ENCODE measurements at places on chromosomes 2 and 18.

DNA sequence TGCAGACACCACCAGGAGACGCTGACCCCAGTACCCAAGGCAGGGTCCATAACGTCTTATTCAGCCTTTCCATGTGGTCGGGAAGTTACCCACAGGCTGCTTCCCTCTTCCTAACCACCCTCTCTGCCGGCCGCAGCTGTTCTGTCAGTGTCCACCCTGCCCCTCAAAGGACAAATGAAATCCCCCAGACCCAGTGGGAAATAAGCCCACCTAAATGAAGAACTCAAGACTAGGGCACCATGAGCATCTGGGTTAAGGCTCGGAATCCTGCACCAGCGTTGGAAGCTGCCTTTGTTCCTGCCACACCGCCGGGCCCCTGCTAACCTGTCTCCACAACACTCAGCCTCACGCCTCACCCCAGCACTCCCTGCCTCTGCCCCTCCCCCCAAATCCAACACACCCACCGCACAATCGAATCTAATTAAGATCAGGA, 21.7 kb downstream of the BCL11A start:
- no peak for DNase-seq

GRCh38 chr18:7605705-7606104, 38.6 kb downstream of the PTPRM start:
- DNase-seq: no peak

- DNase-seq: no peak
Observed at GRCh38 chr2:46747297-46747818, 168.2 kb downstream of the MCFD2 start.

DNA sequence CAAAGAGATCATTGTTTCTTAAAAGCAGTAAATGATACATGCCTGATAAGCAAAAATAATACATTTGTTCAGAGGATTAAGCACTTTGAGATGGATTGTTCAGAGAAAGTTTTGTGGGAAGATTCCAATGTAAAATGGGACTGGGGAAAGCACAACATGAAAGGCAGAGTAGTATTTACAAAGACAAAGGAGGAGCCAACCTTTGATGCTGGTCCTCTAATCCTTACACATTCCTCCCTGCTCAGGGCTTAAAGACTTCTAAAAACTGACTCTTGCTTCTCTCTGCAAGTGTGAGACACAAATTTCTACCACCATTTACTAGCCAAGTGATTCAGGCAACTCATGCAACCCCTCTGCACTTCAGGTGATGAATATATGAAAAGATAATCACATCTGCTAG, 47.2 kb upstream of the REG3G start:
- DNase-seq: no peak

DNA sequence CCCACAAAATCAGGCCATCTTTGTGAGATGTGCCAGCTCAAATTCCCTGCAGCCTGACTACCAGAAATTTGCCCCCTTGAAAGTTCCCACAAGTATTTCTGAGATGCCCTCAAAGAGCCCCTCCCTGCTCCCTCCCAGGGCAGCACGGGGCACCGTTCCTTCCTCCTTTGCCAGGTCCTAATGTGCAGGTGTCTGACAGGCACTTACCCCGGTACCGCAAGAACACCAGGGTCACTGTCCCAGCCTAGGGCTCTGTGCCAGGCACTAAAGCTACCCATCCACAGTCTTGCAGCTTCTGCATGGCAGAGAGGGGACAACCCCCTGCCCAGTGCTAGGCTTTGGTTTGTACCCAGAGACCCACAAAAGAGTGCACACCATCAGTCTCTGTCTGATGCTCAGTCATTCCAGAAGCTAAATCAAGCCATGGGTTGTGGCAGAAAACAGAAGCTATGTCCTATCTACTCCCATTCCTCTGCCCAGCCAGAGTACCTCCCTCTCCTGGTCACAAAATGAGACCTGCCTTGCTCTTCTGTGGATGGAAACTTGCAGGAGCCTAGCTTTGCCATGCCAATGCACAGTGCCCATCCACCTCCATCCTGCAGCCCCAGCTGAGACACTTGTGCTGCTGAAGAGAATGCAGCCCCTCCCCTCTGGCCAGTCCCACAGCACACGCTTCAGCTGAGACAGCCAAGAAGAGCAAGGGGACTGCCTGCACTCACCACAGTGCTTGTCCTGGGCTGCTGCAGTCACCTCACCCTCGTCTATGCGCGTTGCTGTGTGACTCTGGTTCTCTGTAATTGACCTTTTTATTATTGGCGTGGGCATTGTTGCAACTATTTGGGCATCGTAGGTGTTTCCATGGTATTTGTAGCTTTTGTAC, 48.7 kb downstream of the INPP5D start:
- DNase-seq: no peak

DNA sequence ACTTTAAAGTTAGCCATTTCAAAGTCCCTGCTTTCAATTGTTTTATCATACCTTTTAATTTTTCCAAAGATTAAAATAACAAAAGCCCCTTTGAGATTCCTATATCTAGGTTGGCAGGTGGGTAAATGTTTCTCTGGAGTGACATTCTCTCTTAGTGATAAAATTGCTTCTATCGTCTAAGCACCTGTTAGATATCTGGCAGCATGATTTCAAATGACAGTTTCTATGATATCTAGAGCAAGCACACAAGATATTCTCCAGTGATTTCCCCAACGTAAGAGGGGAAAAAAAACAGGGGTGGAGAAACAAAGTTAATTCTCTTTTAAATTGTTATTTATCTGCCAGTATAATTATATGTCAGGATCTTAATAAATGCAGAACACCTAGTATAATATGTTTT, 610.2 kb downstream of the DSC3 start:
- DNase-seq: no peak

DNA sequence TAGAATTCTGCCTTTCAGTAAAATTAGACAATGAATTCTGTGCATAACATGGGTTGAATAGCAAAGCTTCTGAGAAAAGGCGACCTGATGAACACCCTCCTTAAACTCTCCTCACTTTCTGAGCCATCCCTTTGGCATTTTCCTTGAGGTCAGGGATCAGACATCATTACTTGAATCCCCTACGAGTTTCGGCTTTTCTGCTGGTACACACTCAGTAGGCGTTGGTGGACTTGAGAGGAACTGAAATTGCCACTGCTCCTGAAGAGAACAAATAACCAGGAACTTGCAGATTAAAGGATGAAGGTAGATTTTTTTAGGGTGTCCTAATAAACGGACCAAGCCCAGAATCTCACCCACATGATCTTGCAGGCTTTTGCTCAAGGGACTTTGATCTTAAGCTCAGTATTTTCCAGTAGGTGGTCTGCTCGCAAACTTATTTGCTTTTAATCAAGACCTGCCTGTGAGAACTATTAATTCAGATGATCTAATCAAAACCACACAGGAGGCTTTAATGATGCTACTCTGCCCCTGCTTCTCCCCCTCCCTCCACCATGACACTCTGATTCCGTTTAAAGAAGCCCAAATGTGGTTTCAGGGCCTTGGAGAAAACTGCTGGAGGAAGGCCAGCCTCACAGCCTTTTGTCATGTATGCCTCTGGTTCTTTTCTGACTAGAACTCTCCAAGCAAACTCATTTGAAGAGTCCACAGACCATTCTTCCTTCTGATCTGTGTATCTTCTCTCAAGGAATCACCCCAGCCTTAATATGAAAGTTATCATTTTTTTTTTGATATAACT, 124.9 kb downstream of the PRKCE start:
- no peak for DNase-seq

All from stimulated activated CD8-positive, alpha-beta memory T cell treated with anti-CD3 and anti-CD28 coated beads, Interleukin-15, amount 100 ng/mL, for 1 hour (primary cell).